ENCODE measurements at places on chromosomes 13 and 19.

DNA sequence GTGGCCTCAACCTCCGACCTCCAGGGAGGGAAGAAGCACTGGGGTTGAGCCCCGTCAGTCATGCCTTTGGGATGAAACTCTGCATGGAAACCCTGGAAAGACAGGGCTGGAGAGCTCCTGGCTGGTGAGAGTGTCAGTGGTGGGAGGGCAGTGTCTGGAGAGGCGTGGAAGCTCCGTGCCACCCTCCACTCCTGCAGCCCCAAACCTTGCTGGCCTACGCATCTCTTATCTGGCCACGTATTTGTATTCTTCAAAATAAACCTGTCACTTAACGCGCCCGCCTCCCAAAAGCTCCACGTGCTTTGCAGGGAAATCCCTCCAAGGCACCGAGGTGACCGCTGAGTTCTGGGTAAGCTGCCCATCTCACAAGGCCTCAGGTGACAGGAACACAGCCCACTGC lies 84.3 kb downstream of the TEX29 start:
- no peak for DNase-seq

- DNase-seq = no peak
These were observed 56.0 kb downstream of the ZNF536 start for GRCh38 chr19:30428092-30428680.

- DNase-seq = no peak
These were observed 8.5 kb downstream of the UNC13A start for GRCh38 chr19:17679526-17680229.

DNA sequence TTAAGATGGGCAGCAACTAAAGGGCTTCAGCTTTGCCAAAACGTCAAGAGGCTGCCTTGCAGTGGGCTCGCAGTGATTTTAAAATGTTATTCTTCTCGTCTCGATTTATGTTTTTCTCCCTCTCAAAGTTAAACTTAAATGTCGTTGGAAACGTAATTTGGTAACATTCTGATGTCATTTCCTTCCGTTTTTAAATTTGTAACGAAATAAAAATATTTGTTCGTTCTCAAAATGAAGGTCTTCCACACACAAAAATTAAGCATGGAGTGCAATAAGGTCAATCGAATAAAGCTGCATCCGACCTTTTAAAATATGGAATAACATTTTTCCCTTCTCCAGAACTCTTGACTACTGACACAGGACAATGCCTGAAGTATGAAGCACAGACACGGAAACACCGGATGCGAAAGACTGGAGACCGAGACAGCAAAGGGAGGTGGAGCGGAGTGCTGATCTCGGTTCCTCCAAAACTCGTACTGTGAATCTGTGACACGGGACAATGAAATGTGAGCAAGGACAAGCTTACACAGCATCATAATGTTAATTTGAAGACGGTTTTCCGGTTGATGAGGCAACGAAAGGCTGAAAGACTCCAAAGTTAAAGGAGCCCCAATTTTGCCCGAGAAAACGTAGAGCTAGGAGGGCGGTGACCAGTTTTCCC lies 850 bp downstream of the MTMR6 start:
- peak; percentile 62 for DNase-seq

DNA sequence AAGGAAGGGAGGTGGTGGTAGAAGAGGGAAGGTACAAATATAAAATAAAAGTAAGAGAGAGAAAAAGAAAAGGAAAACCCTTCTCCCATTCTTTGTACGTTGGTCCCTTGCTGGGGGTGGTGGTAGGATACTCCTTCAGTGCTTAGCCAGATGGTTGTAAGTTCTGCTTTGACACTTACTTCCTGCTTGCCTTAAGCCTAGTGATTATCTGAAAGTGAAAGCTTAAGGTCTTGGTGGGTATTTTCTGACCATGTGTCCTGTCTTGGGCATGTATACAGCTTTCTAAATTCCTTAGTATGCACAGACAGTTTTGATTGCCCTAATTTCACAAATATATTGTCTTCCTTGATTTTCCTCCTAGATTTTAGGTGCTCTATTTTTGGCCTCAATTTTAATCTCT lies 314.8 kb downstream of the PCDH17 start:
- DNase-seq = no peak

GRCh38 chr19:38395381-38396114 lies 7.1 kb downstream of the SPRED3 start:
- no peak for DNase-seq

DNA sequence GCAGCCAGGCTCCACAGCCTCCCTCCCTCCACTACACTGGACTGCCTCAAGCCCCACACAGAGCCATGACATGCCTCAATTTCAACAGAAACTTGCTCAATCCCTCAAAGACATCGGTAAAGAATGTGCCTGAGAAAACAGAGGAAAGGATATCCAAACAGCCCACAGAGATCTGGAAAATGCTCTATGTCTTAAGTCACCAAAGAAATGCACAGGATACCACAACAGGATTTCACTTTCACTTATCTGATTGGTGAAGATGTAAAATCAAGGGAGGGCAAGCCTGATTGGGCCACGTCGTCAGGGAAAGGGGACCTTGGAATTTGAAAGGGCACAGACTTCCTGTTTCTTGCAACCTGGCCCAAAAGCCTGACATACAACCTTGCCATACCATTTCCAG lies 14.2 kb downstream of the CACNA1A start:
- peak; percentile 83 for DNase-seq

DNA sequence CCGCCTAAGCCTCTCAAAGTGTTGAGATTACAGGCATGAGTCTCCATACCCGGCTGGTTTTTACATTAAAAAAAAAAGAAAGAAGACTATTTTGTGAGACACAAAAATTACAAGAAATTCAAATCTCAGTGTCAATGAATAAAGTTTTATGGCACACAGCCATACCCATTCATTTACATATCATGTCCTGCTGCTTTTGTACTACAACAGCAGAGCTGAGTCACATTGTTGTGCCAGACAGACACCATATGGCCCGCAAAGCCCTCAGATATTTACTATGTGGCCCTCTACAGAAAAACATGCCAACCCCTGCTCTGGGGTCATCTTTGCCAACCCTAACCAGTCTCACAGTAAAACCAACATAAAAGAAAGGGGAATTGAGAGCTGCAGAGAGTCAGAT lies 5.3 kb downstream of the SMIM7 start:
- no peak for DNase-seq

- no peak for DNase-seq
These were observed 203.0 kb downstream of the ITGBL1 start for GRCh38 chr13:101655435-101655834.

DNA sequence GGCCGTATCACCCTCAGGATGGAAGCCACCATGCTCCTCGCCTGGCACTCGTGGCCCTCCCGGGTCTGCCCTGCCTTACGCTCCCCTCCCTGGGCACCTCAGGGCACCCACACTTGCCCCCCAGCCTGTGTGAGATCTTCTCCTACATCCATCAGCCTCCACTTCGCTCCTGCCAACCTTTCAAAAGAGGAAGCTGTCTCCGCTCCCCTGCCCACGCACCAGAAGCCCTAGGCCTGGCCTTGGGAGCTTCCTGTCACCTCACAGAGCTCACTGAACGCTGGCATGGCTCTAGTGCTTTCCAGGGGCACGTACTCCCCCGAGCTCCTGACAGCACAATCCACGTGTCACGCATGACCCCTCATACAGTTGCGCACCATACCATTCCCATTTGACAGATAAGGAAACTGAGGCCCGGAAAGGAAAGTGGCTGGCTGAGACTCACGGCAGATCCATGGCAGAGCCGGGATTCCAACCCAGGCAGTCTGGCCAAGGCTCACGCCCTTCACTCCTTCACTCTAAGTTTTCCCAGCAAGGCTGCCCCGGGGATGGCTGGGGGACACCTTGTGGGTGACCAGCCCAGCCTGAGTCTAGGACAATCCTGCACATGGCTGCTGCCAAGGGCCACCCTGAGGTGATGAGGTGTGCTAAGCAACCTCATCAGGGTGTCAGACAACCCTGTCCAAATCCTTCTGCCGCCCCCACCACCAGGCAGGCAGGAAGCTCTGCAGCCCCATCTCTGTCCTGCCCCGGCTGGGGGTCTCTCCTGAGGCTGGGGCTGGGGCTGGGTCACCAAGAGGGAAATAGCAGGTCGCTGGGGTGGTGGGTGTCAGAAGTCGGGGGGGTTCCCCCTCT lies 19.3 kb downstream of the PPP1R12C start:
- no peak for DNase-seq

- peak; percentile 92 for DNase-seq
These were observed 27.2 kb upstream of the CBY2 start for GRCh38 chr13:45674908-45675307.

DNA sequence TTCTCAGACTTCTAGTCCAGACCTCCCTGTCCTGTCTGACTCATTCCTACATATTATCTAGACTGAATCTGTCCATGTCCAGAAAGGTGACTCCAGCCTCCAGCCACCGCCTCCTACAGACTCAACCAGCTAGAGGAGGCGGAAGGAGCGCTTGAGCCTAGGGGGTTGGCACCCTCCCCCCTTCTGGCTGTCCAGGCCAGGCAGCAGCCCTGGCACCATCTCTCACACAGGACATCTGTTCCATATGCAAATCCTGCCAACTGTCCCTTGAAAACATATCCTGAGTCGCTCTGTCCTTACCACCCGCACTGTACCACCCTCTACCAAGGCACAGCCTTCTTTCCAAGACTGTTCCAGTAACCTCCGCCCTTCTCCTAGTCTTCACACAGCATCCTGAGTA lies 150.7 kb upstream of the WASF3 start:
- DNase-seq = no peak

- peak; percentile 76 for DNase-seq
These were observed 8.0 kb downstream of the DNASE2 start for GRCh38 chr19:12872941-12873890.

DNA sequence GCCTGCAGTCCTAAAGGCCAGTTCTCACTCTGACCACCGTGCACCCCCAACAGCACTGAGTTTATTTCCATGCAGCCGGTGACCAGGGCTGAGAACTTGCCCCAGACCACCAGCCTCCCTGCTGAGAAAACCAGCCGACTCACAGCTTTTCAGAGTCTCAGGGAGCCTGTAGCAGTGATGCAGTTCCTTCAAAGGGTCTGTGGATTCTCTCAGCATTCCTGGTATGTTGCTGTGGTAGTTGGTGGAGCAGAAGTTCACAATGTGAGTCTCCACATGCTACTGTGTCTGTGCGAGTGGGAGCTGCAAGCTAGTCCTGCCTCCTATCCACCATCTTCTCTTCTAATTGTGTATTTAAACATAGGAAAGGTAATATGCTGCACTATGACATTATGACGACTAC lies 254.9 kb upstream of the KLF12 start:
- DNase-seq = no peak

DNA sequence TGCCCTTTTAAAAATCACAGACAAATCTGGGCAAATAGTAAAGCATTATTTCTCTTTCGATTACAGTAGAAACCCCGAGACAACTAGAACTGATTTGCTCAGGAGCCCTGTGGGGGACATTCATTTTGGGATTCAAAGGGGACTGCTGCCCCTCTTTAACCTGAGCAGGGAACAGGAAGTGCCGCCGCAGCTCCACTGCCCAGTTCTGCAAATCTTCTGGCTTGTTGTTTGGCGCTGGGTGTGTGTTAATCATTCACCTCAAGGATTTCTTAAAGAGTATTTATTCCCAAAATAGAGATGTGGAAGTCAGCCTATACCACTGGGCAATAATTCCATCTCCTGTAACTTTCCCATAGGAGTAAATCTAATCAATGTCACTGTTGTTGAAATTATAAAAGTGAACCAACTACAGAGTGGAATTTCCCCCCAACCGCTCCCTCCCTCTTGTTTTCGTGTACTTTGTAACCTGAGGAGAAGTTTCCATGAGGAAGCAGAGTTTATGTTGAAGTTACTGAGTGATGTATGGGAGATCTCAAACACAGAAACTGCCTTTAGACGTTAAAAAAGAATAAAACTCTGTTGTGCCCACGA lies 515.8 kb downstream of the KLF12 start:
- no peak for DNase-seq

DNA sequence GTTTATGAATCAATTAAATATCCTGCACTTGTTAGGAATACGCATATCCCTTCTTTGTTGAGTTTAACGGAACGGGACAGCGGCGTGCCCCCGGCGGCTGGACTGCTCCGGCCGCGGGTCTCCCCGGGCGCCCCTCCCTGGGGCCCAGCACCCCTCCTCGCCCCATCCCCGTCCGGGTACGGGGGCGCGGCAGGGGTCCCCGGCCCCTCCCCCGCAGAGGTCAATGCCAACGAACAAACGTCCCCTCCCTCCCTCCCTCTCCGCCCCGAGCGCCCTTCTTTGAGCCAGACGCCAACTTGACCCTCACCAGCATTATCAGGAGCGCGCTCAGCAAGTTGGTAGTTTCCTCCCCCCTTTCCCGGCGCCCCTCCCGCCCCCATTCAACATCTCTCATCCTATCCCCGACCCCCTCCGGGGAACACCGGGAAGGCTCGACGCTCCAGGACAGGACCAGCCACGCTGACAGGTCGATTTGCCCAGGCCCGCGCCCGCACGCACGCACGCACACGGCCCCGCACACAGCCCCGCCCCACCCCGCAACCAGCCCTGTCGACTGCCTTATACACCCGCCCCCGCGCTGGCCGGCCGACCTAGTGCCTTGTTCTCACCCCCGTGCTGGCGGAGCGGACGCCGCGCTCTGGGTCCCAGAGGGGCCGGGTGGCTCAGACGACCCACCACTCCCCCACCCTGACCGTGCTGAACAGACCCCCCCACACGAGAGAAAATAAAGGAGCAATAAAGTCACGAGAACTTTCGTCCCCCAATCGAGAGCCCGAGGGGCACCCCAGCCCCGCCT lies 5.0 kb downstream of the LYL1 start:
- no peak for DNase-seq

DNA sequence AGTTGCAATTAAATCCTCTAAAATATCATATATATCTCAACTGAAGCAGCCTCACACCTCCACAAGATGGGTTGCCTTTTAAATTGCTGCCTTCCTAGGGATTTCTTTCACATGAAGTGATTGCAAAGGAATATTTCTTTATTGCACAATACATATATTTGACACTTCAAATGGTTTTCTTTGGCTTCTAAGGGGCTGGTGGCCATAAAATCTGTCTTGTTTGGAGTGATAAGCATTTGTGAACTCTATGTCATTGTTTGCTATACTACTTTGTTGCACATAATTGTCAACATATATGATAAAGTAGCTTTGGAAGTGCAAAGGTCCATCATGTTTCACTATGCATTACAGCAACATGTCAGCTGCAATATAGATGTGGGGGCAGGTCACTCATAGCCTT lies 2380.9 kb downstream of the PCDH9 start:
- no peak for DNase-seq

DNA sequence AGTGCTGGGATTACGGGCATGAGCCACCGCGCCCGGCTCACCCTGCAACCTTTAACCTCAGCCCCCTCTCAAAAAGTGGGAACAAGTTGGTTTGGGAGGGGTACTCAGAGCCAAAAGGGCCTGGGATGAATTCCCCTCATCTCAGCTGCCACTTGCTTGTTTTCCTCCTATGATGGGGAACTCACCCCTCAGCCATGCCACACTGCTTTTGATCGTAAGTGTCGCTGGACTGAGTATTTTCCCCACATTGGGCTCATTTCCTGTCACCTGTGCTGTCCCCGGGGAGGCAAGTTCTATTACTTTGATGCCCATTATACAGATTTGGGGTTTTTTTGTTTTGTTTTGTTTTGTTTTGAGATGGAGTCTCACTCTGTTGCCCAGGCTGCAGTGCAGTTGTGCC lies 6.5 kb downstream of the R3HDM4 start:
- DNase-seq = no peak

- DNase-seq = no peak
These were observed 31.0 kb upstream of the MIER2 start for GRCh38 chr19:375395-376110.

- DNase-seq = peak; percentile 50
These were observed 13.3 kb upstream of the LEUTX start for GRCh38 chr19:39765091-39766076.

- no peak for DNase-seq
These were observed 41.3 kb downstream of the DPF1 start for GRCh38 chr19:38182536-38183210.

Measured in EL (cell line).